ENCODE measurements at places on chromosomes 3 and 15. TPM values are rescaled to one million over a fixed set of nuclear protein-coding genes. Genes with fewer than 3 reads are reported as not detected.

SNRPA1 gene
- total RNA-seq: 71.6 TPM

GOLGA8A gene
- total RNA-seq: 96.5 TPM

TRPM1 gene
- total RNA-seq: not detected

- DNase-seq: no peak
These were observed 614.2 kb downstream of the CADM2 start for GRCh38 chr3:85572978-85573377.

DNA sequence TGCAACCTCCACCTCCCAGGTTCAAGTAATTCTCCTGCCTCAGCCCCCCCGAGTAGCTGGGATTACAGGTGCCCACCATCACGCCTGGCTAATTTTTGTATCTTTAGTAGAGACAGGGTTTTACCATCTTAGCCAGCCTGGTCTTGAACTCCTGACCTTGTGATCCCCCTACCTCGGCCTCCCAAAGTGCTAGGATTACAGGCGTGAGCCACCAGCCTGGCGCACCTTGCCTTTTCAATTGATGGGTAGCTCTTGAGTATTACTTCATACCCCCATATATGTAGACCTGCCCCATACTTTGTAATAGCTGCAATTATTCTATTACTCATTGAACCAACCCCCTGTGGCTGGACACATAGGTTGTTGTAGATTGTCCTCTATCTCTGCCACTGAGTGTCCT, 101.3 kb downstream of the LRRK1 start:
- no peak for DNase-seq

DNA sequence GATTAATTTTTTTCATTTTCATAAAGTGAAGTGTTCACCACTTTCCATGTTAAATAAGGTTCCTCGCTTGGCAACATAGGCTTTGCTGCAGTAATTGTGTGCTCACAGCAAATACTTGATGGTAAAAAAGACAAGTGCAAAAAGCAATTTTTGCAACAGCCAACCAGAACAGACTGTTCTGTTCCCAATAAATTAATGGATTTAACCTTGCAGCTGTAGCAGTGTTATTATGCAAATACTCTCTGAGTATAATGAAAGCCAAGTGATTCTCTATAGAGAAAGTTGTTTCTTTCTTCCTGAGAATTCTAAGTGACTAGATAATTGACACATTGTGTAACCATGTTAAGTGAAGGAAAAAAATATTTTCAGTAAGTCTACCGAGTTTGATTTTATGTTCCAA, 183.7 kb upstream of the NAALADL2 start:
- no peak for DNase-seq

DNA sequence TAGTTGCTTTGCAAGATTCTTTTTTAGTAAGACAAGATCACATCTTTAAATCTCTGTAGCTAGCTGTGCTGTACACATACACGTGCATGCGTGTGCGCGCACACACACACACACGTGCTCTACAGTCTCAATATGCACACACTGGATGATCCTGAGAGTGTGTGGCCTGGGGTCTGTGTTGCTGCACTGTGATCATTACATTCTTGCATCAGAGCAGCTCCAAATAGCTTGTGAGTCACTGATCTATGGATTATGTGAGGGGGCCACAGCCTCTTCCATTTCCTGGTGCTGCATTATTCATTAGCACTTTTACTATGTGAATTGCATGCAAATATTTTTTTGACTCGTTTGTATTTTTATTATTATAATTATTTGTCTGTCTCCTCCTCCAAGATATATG, 34.6 kb downstream of the MCTP2 start:
- DNase-seq: no peak

DNA sequence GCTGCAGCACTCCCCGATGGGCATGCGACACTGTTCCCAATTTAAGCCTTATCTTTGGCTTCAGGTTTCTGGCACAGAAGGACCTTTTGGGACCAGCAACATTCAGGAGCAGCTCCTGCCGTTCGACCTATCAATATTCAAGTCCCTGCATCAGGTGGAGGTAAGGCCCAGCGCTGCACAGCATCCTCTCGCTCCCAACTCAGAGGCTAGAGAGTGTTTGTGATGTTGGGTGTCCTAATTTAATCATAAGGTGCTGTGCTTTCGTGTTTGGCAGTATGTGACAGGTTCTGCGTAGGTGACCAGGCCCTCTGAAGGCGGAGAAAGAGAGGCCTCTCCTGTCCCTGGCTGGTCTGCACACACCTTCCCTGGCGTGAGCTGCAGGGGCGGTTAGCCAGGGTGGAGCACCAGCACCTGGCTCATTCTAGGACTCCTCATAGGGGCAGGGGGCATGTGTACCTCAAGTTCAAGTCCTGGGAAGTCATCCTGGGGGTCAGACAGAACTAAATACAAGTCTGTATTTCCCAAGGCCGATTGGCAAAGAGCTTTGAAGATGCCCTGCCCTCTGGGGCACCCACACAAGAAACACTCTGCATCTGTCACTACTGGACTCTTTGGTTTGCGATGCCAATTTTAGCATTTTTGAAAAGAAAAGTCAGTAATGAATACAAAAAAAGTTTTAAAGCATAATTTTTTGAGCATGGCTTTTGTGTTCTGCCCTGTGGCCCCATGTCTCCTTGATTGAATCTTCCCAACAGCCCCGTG, 17.0 kb downstream of the NISCH start:
- no peak for DNase-seq

DNA sequence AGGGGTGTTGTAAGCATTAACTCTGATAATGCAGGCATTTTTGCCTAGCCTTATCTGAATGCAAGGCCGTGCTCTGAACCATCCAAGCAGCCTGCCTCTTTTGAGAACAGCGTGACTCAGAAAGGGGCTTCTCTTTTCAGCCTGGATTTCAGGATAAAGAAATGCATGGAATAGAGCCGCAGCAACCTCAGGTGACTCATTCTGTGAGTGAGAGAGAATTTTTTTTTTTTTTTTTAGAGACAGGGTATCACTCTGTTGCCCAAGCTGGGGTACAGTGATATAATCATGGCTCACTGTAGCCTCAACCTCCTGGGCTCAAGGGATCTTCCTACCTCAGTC, 20.6 kb upstream of the PDE8A start:
- no peak for DNase-seq

- no peak for DNase-seq
These were observed 329.4 kb upstream of the CTNNB1 start for GRCh38 chr3:40869939-40870338.

DNA sequence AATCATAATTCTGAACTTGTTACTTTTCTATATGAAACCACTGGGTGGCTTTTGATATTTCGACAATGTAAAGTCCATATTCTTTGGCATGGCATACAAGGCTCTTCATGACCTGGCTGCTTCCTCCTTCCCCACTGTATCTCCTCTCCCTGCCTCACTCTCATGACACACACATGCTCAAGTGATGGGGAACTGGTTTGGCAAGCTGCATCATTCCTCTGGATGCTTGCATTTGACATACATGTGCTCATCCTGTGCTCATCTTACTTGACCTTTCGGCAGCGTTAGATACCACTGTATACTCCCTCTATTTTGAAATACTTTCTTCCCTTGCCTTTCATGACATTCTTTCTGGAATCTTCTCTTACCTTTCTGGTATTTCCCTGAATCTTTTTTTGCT, 51.8 kb upstream of the ZDHHC23 start:
- no peak for DNase-seq

- DNase-seq: no peak
These were observed 1432.1 kb upstream of the GBE1 start for GRCh38 chr3:83193526-83193925.

DNA sequence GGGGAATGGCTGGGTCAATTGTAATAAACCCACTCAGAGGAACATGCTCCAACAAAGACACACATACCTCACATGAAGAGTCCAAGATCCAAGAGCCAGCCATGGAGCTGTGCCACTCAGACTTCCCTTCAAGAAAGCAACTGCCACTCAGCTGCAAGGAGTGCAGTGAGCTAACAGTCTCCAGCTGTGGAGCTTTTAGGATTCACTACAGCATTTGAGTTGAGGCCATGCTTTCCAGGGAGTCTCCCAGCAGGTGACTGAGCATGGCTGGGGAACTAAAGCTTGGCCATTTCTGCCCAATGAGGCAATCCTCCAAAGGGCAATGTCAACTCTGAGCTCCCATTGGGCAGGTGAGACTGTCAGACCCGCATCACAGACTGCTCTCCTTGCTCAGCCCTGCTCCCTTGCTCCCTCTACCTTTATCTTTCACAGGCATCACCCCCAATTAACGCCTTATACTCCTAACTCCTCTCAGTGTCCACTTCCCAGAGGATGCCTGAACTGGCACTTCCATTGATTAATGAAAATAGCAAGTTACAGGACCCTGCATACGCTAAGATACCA, 165.3 kb upstream of the CTNNB1 start:
- no peak for DNase-seq

GRCh38 chr3:30511524-30512251, 94.7 kb upstream of the TGFBR2 start:
- no peak for DNase-seq

DNA sequence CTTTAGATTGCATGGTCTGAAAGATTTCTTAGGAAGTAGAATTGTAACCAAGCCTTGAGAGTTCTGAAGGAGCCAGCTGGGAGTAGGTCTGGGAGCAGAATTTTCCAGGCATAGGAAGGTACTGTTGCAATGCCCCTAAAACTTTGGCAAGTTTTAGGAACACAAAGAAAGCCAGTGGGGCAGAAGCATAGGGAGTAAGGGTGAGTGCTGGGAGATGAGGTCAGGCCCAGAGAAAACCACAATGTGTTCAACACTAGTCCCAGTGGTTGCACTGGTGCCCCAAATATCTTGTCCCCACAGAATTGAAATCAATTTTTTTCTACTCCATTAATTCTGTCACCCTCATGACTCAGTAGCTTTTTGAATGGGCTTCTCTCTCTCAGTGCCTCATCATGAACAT, 120.7 kb upstream of the GALNT15 start:
- no peak for DNase-seq

DNA sequence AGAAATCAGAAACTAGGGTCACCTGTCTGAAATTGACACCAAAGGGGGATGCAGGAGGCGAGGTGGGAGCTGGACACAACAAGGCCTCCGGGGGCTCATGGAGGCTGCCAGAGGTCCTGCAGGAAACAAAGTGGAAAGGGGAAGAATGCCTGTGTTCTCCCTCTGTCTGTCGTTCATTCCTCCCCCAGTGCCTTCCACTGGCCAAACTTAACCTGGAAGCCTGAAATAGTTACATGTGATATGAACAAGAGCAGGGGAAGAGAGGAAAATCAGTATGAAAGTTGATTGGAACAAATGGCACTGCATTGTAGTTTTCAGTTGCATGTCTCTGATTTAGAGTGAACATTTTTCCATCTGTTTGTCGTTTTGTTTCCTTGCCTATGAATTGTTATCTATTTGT, 502.0 kb upstream of the CFAP20DC start:
- no peak for DNase-seq

DNA sequence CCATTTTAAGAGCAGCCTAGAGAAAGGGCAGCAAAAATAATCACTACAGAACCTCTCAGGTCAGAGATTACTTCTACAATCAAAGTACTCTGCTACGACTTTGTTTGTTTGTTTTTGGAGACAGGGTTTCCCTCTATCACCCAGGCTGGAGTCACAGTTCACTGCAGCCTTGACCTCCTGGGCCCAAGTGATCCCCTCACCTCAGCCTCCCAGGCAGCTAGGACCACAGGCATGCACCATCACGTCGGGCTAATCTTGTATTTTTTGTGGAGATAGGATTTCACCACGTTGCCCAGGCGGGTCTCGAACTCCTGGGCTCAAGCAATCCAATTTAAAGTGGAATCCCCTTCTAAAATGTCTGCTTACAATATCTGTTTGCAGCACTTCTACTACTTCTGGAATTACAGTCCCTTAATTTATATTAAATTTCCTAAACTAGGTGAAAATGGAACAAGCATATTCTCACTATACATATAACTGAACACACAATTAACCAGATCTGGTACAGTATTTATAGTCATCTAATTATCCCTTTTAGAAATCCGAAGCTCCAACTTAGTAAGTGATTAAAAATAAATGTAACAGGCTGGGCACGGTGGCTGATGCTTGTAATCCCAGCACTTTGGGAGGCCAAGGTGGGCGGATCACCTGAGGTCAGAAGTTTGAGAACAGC, 4.4 kb downstream of the UACA start:
- no peak for DNase-seq

DNA sequence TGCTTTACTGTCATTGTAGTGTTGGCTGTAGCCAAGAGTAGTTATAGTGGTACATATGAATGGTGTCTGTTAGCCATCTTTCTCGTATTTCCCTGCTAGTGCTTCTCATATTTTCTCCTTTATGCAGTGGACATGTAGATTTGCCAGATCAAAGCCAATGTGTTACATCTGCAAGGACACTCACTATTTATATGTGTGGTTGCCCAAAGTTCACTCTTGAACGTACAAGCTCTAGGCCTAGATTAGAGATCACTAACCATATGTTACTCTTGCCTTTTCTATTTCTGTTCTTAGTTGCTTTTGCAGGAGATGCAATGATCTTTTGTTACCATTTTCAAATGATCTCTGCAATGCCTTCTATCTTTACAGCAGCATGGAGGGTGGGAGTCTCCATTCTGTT, 78.4 kb downstream of the CADM2 start:
- DNase-seq: no peak

- DNase-seq: no peak
These were observed 209.0 kb downstream of the SLCO3A1 start for GRCh38 chr15:92062505-92062904.

- DNase-seq: no peak
These were observed 162.2 kb downstream of the RSRC1 start for GRCh38 chr3:158272081-158272480.

DNA sequence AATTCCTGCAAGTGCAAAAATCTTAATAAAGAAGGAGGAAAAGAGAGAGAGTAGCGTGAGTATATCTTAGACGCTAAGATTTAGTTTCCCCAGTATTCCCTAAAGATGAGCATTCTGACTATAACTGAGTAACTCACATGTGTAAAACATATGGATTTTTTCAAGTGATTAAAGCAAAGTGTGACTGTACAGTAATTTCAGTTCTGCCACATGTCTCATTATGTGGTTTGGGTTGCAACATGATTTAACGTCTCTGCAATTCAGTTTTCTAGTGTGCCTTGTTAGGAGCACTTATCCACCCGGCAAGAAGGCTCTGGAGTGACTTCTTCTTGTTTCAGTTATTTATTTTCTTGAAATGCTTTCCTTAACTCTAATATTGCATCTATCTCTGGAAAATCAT, 514.1 kb downstream of the ROBO1 start:
- no peak for DNase-seq
